Stimulated activated CD4-positive, alpha-beta T cell treated with anti-CD3 and anti-CD28 coated beads, Interleukin-1b, Interleukin-23, amount 100 ng/mL, for 24 hours (primary cell): ENCODE measurements at places on chromosomes 12 and 14.

DNA sequence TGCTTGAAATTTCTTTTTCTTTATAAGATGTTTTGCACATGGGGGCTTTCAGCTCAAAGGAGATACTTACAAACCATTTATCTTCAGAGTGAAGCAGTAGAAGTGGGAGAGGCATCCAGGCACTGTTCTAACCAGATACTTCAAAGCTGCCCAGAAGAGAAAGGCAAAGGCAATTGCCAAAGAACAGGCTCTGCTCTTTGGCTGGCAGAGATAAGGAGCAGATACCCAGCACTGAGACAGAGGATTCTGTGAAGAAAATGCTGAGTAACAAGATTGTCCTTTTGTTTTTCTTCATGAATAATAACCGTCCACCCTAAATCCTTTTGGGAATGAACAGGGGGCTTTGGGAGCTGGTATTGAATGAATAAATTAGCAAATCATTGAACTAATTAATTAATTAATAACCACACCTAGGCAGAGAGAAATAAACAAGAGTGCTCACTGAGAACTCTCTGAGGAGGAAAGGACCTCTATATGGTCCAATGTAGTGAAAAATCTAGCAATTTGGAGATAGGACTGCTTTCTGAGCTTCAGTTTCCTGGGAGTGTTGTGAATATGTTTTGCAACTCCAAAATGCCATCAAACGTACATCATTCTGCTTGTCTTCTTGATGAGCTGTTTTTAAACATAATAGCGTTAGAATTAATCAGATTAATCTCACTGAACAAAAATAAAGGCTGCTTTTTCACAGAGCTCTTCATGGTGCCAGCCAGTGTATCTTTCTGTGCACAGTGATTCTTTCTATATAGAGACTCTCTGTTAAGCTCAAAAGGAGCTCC is 192.8 kb upstream of the AMIGO2 start:
- DNase-seq, result no peak

- DNase-seq, result no peak
Measured at GRCh38 chr14:34110531-34110930, 159.7 kb upstream of the EGLN3 start.

- DNase-seq, result no peak
Measured at GRCh38 chr14:22811722-22812121, 3.5 kb downstream of the SLC7A7 start.

- DNase-seq, result no peak
Measured at GRCh38 chr14:90273532-90273931, 17.2 kb downstream of the PSMC1 start.

GRCh38 chr14:101561145-101561896 is at the start of gene DIO3:
Gene DIO3 (plus strand): TSS chr14:101561495.
- DNase-seq, result no peak

GRCh38 chr12:43147878-43148277 is 404.1 kb downstream of the ADAMTS20 start:
- DNase-seq, result no peak

GRCh38 chr12:115584156-115584555 is 693.3 kb downstream of the MED13L start:
- DNase-seq, result no peak

DNA sequence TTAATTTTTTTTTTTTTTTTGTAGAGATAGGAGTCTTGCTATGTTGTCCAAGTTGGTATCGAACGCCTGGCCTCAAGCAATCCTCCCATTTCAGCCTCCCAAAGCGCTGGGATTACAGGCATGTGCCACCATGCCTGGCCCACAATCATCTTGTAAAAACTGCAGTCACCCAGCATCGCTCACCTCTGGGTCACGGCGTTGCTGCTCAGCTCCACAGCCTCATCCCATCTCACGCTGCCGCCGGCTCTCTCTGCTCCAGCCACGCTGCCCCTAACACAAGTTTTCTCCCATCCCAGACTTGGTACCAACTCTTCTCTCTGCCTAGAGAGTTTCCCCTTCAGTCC is 69.2 kb downstream of the MAP1LC3B2 start:
- DNase-seq, result no peak

- DNase-seq, result no peak
Measured at GRCh38 chr14:71371711-71372396, 464.6 kb downstream of the PCNX1 start.

DNA sequence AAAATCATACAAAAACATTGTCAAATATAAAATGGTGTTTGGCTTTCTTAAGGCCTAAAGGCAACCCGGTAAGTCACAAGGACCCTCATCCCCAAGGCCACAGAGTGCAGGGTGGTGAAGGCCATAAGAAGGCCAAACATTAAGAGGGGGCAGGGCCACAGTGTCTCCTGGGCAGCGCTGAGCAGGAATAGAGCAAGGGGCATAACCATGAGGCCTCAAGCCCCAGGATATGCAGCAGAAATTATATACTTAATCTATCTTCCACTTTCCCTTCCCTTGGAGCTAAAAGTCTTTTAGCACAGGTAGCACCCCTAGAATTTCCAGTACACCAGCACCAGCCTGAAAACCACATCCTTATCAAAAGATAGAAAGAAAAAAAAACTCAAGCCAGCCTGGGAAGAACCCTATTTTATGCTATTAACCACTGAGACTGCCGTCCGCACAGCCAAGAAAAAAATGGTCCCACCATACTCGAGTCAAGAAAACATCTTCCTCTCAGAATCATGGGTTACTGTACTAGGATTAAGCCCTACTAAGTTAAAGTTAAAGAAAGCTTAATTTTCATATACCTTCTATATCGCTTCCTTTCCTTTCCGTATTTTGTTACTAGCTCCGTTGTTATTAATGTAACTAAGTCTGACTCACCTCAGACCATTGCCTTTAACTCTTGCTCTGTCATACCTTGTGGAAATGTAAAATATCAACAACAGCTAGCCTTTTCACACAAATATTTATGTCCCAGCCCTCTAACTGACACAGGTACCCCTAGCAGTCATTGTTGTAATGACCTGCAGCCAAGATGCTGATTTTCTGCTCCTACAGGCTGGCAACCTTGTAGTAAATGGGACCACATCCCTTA is 20.1 kb downstream of the KLRK1 start:
- no peak for DNase-seq

GRCh38 chr12:51307655-51308593 is 16.1 kb downstream of the BIN2 start:
- no peak for DNase-seq

- DNase-seq, result no peak
Measured at GRCh38 chr12:18676996-18677588, 60.7 kb downstream of the PLCZ1 start.

- DNase-seq, result no peak
Measured at GRCh38 chr12:94186278-94187241, 38.2 kb downstream of the PLXNC1 start.

DNA sequence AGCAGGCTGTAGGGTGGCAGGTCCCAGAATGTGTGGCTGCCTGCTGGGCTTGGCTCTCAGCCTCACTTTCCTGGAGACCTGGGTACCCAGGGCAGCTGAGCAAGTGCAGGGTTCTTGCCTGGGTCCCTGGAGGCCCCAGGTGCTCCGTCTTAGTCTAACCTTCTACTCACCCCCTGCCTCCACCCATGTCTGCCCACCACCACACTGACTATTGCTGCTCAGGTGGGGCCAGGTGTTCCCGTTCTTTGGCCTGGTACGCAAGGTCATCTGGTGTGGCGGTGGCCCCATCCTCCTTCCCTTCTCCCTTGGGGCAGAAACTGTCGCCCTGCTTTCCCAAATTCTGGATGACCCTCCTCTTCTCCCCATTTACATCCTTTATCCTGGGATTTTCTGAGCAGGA is 319.9 kb downstream of the TMEM121 start:
- DNase-seq, result no peak

- DNase-seq, result no peak
Measured at GRCh38 chr12:27333403-27334009, 870 bp downstream of the BMAL2 start.

GRCh38 chr12:66132408-66132807 is 1.9 kb upstream of the LLPH start:
- DNase-seq, result no peak

DNA sequence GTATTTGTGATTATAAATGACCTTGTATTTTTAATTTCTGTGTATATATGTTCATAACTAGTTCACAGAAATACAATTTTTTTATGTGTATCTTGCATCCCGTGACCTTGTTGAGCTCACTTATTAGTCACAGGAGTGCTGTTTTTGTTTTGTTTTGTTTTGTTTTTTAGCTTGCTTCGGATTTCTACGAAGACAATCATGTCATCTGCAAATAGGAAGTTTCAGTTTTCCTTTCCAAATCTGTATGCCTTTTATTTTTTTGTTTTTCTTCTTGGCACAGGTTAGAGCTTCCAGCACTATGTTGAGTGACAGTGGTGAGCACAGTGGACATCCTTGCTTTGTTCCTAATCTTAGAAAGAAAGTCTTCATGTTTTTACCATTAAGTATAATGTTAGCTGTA is 229.2 kb upstream of the GARIN6 start:
- no peak for DNase-seq

- no peak for DNase-seq
Measured at GRCh38 chr14:51743588-51744000, 91.9 kb downstream of the FRMD6 start.

- DNase-seq, result no peak
Measured at GRCh38 chr14:104386151-104386841, 193.3 kb upstream of the C14orf180 start.

DNA sequence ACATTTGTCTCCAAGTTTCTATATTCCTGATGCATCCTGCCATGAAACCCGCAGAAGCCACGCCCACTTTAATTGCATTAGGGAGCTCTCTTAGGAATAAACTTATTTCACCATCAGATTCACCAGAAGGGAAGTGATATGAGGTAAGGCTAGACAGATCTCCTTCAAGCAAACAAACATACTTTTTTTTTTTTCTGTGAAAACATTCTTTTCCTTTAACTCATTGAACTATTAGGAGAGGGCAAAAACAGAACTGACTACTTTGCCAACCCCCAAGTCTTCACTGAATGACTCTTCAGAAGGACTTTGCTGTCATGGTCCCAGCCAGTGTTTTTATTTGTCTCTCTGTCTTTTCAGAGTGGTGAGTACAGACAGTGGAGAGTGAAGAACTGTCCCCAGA is 48.4 kb downstream of the GTF2A1 start:
- DNase-seq, result no peak

GRCh38 chr14:72810201-72810600 is 83.7 kb downstream of the DPF3 start:
- DNase-seq, result peak; percentile 27

DNA sequence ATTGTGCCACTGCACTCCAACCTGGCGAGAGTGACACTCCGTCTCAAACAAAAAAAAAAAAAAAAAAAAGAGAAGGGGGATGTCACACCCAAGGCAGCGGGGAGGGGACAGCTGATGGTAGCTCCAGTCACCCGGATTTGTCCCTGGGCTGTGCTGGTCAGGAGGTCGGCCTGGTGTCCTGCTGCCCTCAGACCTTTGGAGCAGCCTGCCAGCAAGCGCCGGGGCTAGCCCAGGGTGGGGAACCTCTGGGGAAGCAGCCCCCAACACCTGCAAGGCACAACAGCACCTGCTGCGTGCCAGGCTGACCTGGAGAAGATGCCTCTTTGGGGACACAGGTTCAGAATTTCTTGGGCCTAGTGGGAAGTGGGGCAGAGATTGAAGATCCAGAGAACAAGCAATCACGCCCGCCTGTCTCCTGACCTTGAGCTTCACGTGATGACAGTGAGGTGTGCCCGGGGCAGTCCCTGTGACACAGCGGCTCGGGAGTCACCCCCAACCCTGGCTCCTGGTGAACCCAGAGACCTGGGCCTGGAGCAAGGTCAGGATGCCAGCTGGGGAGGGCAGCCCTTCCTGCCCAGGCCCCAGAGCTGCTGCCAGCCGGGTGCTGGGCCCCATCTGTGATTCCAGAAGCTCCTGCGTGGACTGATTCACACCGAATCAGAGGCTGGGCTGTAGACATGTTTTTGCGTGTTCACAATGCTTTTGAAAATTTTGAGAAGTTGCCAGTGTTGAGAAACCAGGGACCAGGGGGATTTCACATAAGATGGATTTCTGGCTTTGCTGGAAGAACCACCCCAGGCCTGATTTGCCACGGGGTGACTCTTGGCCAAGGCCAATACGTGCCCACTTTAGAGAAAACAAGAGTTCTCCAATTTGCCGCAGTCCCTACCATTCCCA is 66.4 kb downstream of the RFLNA start:
- no peak for DNase-seq

DNA sequence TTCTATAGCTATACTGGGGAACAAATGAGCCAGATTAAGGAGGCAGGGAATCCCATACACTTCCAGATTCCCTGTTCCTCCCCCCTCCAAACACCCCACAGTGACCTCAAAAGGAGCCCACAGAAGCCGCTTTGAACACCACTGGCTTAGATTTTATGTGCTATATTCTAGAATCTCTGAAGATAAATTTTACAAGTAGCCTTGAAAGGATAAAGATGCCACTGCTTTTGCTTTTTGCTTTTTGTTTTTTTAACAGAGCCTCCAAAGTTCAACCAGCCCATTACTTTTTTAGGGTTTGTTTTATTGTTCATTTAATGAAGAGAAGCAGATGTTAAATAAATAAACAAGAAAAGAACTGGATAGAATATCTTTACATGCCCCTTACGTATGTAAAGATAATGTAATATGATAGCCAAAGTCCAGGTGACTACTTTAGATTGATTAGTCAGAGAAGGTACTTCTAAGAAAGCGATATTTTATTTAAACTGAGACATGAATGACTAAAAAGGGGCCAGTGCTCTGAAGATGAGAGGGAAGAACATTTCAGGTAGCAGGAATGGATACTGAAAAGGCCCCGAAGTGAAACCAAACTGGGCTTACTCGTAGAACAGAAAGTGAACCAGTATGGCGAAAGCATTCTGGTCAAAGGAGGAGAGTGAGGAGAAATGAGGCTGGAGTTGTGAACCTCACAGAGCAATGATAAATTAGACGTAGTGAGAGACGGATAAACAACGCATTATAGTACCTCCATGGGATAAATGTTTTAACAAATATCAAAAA is 44.6 kb downstream of the DUSP6 start:
- no peak for DNase-seq

DNA sequence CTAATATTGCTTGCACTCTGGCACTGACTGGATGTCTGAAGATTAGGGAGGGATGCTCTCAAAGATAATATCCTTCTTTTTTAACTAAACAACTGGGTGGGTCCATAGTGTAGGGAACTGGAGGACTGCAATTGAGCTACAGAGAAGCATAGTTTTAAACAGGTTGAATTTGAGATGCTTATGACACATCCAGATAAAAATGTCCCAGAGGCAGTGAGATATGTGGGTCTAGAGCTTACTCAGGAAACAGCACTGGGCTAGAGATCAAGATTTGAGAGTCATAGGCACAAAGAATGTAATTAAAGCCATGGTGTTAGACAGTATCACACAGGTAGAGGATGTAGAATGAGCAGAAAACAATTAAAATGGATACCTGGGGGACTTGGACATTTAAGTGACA is 198.4 kb downstream of the NELL2 start:
- no peak for DNase-seq

- DNase-seq, result no peak
Measured at GRCh38 chr12:125076103-125076502, 10.9 kb downstream of the AACS start.

- DNase-seq, result no peak
Measured at GRCh38 chr12:93846936-93847516, 169.9 kb downstream of the CRADD start.

DNA sequence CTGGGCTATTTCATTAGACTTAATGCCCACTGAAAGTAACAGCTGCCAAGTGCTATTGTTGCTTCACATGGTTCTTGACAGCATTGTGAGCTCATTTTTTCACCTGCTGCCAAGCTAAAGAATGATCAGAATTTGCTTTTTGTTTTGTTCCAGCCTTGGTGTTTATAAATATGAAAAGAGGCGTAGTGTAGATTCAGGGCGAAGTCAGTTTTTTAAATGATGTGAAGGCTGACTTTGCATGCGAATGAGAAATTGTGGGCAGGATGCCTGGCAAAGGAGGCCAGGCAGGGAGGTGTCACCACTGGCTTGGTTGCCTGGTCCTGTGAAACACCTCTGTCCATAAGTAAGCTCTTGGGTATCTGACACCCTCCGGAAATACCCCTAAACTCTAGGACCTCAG is 93.3 kb upstream of the NAP1L1 start:
- DNase-seq, result no peak
